ENCODE measurements at places on chromosomes 13 and 19.

DNA sequence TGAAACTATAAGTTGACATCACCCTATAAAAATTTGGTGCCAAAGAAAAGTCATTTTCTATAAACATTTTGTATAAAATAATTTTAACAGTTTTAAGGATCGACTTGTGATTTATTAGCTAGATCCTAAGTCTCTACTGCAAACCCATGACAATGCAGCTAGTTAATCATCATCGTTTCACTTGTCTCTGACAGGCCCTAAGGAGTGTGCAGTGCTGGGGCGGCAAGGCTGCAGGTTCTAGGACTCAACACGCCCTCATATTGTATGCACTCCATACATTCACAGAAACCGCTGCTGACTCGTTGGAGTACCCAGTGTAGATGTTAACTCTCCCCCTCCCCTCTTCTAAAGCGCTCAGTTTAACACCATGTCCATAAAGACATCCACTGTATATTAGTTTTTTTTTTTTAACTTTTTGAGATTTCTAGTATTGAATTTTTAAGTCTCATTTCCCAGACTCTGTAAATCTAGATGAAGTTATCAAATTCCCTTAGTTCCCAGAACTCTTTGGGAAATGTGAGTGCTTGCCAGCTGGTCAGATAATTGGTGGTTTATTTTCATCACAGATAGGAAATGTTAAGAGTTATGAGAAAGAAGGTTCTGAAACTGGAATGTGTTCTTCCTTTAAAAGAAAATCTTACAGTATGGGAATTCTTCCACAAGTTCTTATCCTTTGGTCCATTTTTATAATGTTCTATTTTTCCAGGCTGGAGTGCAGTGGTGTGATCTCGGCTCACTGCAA, 162.8 kb upstream of the RNF113B start:
- no peak for DNase-seq

- no peak for DNase-seq
Observed at GRCh38 chr13:52891706-52892105, 43.3 kb upstream of the PCDH8 start.

DNA sequence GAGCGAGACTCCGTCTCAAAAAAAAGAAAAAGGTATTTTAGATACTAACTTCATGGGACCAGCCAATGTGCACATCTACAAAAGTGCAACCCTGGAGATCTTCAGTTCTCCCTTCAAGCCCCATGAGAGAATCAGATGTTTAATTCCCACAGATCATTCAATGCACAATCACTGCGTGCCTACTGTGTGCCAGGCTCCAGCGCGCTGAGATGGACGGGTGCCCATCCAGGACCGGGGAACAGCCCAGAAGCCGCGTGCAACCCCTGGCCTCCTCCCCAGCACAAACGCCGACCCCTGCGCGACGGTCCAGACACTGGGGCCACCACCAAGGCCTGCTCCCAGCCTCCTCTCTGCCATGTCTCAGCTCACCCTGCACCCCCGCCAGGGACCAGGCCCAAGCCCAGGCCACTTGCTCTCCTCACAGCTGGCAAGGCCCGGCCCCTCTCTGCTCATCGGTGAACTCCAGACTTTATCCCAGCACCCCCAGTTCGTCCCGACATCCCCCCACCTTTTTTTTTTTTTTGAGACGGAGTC, 5.3 kb downstream of the BTBD2 start:
- DNase-seq = no peak

DNA sequence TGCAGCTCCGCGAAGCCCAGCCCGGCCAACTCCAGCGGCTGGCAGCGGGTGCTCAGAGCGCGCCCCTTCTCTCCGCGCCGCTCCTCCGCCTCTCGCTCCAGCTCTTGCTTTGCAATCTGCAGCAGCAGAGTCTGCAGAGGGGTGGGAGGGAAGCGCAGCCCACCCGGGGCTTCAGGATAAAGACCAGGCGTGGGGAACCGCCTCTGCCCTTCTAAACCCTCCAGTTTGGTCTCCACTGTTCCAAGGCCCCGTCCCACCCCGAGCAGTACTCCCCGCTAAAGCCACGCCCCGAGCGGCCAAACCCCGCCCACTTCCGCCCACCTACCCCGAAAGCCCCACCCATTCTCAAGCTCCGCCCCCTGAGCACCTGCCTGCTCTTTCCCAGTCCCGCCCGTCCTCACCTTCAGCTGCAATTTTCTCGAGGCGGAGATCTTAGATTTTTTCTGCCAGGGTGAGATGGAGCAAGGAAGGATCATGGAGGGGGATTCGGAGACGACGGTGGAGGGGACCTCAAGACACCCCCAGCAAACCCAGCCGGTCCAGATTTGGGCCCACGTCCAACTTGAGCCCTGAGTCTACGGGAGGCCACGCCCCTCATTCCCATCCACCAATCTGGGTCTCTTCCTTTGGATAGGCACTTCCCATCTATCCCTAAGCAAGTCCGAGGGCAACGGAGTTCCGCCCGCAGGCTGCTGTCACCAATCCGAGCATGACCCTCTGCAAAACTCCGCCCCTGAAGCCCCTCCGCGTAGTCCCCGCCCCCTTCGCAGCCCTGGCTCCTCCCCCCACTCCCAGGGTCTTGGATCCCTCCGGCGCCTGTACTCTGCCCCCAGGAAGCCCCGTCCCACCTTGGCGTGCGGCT, 1.1 kb downstream of the TNNI3 start:
- no peak for DNase-seq

DNA sequence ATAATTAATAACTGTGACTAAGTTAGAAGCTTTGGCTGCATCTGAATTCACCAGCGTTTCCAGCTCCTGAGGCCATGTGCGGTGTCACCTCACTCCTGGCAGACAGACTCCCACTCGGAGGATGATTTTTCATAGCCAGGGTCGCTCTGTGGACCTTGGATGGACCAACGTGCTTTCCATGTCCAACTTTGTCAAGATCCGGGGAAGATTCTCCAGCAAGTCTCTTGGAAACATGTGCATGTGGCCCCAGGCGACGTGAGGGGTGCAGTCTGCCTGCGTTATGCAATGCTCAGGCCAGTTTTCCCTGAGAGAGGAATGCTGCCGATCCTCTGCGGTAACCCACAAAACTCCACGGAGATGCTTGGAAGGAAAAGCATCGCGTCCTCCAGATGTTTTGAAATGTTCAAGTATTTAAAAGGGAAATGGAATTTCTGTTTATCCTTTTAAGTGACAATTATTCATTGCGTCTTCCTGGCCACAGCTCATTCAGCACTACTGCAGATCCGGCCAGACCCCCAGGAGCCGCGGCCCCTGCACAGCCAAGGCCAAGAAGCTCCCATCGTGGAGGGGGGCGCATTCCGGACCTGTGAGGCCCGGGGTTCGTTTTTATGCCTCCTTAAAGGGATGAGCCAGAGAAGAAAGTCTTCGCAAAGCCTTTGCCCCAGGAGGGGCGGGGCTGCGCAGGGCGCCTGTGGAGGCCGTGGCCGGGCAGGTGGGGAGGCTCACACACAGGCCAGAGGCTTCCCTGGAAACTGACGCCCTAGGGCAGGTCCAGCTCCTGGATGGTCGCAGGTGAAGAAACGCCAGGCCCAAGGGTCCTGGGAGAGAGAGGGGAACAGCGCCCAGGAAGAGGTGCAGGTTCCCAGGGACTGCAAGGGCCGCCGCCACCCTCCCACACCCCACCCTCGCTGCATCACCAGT, 46.0 kb downstream of the C13orf46 start:
- no peak for DNase-seq

GRCh38 chr13:45915686-45916439, 64.3 kb upstream of the SIAH3 start:
- no peak for DNase-seq

- DNase-seq = no peak
Observed at GRCh38 chr13:44273991-44274770, 99.4 kb upstream of the SERP2 start.

DNA sequence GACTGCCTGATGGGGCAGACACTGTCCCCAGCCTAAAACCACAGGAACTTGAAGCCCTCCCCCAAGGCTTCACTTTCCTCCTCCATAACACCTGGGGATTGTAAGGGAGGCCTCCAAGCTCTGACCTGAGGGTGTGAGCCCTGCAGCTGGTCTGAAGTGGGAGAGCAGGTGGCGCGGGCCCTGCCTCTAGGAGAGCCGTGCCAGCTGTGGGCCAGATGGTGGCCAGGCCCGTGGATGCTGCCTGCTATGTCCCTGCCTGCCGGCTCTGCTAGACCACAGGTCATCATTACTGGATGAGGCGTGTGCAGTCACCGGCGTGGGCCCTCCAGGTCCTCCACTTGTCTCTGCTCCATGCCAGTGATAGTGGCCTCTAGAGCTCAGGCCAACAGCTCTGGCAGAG, 3.5 kb upstream of the KLHL26 start:
- DNase-seq = no peak

DNA sequence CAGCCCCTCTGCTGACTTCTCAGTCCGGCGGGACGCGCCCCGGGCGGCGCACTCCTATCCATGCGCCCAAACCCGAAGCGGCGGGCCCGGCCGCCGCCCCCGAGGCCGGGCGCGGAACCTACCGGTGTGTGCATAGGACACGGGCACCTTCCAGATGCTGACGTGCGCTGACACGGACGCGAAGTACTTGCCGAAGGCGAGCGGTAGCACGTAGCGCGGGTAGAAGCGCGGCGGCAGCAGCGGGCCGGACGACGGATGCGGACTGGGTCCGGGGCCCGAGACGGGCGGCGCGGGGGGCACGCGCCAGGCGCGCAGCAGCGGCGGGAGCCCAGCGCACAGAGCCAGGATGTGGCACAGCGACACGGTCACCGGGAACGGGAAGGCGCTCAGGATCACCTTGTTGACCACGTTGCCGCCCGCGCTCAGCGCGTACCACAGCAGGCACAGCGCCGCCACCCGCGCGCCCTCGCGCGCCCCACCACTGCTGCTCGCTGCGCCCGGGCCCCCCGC, 338 bp downstream of the SLC35E1 start:
- no peak for DNase-seq

DNA sequence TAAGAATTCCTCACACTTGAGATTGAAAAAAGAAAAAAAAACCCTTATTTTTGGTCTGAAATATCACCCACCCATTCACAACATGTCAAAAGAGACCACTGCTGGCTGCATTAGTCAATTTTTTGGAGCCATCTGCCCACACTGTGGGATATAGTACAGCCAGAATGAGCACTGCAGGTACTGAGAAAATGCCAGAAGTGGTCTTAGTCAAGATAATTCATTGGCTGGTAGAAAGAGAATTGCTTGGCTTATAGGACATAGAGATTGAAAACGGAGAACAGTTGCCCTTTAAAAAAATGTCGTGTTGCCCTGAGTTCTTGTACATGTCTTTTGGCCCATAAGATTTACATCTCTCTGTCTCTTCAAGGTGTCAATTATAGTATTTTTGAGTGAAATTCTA, 1899.5 kb downstream of the OLFM4 start:
- no peak for DNase-seq

DNA sequence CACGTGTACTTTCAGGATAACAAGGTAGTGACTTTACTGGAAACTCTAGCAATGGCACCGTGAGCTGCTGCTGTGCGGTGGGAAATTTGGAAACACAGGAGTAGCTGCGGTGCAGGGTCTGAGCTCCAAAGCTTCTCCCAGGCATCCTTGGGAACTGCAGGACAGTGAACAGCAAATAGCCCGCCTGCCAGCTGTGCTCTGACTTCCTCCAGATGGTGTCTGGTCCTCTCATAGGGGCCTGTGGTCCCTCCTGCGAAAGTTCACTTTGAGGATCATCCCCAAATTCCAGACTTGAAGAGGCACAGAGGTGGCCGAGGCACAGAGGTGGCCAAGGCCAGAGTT, 287.3 kb upstream of the MAB21L1 start:
- DNase-seq = no peak

GRCh38 chr13:79387853-79388252, 18.2 kb downstream of the RBM26 start:
- DNase-seq = no peak

- DNase-seq = no peak
Observed at GRCh38 chr19:49271080-49271753, 53.8 kb downstream of the SLC6A16 start.

DNA sequence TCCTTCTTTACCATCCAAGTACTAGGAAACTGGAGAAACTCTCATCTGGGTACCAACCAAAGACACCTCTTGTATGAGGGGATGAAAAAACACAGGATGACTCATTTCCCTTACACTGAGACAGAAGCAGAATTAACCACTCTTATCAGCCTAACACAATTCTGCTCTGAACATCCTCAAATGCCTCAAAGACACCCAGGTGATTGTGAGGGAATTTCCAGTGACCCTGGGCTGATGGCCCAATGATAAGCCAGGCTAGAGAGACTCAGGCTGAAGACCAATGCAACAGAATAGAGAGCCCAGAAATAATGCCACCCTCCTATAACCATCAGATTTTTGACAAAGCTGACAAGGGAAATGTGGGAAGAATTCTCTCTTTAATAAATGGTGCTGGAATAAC, 7.0 kb downstream of the ZNF737 start:
- no peak for DNase-seq

DNA sequence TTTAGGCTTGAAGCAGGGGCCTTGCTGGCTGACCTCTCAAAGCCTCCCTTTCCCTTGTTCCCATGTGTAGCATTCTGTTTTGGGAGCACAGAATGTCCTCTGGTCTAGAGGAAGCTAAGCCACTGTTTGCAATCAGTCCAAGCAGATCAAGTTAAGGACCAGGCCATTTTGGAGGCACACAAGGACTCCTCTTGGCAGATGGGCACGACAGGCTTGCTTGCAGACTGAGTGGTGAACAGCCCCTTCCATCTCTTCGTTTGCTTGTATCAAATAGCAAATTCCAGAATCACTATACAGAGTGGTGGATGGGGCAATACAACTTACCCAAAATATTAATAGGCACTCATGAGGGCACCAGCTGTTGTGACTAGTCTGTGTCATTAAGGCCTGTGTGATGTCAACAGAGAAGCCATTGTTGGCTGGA, 215.5 kb upstream of the SERP2 start:
- DNase-seq = no peak

DNA sequence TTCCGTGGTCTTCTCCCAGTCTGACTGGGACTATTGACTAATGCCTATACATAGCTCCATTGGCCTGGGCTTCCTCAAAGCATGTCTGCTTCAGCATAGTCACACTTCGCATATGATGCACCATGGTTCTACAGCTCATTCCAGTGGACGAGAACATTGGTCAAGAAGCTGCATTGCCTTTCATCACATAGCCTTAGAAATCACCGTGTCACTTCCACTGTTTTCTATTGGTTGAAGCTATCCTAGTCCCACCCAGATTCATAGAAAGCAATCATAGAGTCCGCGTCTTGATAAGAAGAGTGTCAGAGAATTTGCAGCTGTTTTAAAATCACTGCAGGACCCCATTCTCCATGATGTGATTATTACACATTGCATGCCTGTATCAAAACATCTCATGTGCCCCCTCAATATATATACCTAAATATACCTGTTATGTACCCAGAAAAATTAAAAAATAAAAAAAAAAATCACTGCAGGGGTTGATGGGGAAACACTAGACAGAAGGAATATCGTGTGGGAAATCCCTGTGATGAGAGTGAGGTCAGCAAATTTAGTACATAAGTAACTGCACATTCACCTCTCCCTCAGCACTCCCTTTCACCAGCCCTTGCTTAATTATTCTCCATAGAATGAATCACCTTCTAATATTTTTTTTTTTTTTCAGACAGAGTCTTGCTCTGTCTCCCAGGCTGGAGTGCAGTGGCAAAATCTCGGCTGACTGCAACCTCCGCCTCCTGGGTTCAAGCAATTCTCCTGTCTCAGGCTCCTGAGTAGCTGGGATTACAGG, 2.2 kb upstream of the ARHGAP33 start:
- DNase-seq = no peak
